ENCODE measurements at places on chromosomes 16 and 17.

GRCh38 chr17:10879190-10879836 lies 41.4 kb upstream of the PIRT start:
- no peak for DNase-seq

DNA sequence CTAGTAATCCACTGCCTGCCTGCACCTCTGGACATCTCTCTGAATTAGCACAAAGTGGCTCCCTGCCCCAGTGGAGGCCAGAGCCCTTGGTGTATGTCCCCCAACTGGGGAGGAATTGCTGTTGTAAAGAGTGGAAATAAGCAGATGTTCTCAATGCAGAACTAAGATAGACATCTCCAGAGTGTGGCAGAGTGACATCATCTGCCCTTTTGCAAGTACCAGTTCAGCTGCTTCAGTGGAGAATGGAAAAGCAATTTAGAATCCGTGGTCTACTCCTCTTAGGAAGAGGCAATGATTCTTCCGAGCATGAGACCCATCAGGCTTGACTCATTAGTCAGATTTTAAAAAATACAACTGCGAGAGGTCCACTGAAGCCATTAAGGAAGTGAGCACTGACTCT lies 1512.0 kb upstream of the GOT2 start:
- DNase-seq: no peak

DNA sequence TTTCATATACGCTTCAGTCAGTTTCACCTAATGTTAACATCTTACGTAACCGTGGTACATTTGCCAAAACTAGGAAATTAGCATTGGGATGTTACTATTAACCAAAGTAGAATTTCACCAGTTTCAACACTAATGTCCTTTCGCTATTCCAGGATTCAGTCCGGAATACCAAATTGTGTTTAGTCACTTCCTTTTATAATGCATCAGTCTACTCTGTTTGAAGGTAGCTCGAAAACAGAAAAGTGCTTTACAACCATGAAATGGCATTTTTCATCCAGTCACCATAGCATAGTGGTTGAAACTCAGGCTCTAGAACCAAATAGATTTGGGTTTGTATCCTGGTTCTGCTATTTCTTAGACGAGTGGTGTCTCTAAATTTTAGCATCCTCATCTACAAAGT lies 29.4 kb downstream of the AP2B1 start:
- no peak for DNase-seq

DNA sequence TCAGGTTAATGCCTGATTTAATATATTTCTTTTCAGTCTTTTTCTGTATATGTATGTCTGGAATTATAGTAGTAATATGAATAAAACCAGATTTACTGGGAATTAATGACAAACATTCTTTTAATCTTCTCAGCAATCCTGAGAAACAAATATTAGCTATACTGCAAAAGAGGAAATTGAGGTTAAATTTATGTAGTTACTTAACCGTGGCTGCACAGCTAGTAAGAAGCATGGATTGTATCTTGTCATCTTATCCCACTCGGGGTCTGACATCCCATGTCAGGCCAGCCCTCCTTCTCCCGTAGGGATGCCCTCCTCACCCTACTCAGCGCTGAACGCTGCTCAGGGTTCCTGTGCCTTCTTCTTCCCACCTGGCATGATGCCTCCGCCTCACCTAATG lies 143.0 kb downstream of the FTO start:
- no peak for DNase-seq

- no peak for DNase-seq
These were observed at the start of gene B4GALNT2 for GRCh38 chr17:49132699-49133364. Gene B4GALNT2 (plus strand): TSS chr17:49132769. CDS start chr17:49132793, 24 bp downstream.

GRCh38 chr16:84567286-84567962 lies 50.5 kb downstream of the COTL1 start:
- no peak for DNase-seq

GRCh38 chr16:7363422-7364417 lies 31.1 kb downstream of the RBFOX1 start:
- no peak for DNase-seq

DNA sequence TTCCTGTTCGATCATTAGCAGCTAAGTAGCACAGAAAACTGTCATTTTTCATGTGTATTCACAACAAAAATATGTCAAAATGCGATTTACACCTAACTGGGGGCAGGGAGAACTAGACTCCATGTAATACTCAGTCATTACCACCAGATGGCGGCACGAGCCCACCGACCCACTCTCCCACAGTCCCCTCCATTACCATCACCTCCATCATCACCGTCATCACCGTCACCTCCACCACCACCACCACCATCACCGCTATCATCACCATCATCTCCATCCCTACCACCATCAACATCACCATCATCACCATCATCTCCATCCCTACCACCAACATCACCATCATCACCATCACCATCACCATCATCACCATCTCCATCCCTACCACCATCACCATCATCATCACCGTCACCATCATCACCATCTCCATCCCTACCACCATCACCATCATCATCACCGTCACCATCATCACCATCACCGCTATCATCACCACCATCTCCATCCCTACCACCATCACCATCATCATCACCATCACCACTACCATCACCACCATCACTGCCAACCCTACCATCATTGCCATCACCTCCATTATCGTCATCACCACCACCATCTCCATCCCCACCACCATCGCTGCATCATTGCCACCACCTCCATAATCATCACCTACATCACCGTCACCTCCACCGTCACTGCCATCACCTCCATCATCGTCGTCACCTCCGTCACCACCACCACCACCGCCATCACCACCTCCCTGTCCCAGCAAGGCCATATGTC lies 14.4 kb downstream of the NDUFAF8 start:
- DNase-seq: no peak

DNA sequence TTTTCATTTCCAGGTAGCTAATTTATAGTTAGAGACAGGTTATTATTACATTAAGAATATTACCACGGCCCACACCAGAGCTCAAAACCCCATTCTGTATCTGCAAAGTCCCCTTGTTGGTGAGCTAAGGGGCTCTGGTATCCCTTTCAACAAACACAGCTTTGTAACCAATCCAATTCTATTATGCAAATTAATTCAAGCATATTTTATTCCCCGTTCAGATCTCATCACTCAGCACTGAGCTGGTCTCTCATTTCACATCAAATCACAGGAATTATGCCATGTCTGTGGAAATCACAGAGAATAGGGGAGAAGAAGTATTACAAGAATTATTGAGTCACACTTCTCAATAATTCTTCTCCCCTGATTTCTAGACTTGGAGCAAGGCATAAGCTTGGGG lies 111.7 kb downstream of the CDH11 start:
- DNase-seq: no peak

DNA sequence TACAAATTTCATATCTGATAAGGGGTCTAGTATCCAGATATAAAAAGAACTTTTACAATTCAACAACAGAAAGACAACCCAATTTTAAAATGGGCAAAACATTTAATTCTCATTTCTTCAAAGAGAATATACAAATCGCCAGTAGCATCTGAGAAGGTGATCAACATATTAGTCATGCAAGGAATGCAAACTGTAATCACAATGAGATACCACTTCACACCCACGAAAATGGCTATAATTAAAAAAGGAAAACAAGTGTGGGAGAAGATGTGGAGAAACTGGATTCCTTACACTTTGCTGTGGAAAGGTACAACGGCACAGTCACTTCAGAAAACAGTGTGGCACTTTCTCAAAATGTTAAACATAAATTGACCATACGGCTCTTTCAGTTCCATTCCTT lies 168.2 kb downstream of the VPS53 start:
- DNase-seq: no peak

DNA sequence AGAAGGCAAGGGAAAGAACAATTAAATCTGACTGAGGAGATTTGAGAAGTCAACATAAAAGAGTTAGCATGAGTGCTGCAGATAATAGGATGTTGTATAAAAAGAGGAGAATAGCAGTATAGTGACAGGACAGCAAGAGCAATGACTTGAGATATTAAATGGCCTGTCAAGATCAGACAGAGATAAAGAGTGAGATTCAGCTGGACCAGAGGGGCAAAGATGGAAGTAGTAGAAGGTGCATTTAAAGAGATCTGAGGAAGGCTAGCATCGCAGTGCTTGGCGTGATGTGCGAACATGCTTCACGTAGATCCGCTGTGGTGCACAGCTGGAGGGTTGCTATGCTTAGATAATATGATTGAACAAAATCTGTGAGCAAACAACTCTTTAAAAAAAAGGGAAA lies 1422.6 kb upstream of the CDH8 start:
- no peak for DNase-seq

DNA sequence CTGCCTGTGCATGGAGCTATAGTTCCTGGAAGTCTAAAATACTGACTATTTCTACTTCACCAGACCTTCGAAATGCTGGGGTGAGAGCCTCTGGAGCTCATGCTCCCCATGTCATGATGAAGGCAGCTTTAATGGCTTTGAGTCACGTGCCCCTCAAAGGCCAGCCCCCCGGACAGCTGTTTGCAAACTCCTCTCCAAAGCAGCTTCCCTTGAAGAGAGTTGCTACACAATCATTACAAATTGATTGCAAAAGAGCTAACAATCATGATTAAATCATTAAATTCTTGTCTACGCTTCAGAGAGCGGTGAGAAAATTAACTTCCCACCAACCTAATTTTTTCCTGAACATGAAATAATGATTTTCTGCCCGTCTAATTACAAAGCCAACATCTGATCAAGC lies 134.8 kb upstream of the IRX6 start:
- DNase-seq: no peak

- DNase-seq: no peak
These were observed 59.8 kb downstream of the MRM1 start for GRCh38 chr17:36661047-36661666.

GRCh38 chr16:1746693-1747195 lies 24.6 kb downstream of the NME3 start:
- no peak for DNase-seq

DNA sequence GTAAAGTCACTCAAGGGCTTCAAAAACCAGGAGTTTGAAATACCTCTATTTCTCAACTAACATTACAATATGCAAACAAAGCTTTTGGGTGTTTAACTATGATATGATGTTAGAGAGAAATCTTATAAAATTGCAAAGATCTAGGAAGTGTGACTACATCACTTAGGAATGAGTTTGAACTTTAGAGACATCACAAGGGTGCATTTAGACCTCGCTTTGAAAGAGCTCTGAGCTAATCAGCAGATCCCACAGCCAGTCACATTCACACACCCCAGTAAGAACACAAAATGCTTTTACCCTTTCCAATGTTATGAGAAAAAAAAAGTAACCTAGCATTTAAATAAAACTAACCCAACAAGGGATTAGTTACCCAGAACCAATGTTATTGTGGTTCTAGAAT lies 45.2 kb downstream of the HYDIN start:
- DNase-seq: no peak

- no peak for DNase-seq
These were observed 14.9 kb downstream of the SOX9 start for GRCh38 chr17:72135546-72136325.

DNA sequence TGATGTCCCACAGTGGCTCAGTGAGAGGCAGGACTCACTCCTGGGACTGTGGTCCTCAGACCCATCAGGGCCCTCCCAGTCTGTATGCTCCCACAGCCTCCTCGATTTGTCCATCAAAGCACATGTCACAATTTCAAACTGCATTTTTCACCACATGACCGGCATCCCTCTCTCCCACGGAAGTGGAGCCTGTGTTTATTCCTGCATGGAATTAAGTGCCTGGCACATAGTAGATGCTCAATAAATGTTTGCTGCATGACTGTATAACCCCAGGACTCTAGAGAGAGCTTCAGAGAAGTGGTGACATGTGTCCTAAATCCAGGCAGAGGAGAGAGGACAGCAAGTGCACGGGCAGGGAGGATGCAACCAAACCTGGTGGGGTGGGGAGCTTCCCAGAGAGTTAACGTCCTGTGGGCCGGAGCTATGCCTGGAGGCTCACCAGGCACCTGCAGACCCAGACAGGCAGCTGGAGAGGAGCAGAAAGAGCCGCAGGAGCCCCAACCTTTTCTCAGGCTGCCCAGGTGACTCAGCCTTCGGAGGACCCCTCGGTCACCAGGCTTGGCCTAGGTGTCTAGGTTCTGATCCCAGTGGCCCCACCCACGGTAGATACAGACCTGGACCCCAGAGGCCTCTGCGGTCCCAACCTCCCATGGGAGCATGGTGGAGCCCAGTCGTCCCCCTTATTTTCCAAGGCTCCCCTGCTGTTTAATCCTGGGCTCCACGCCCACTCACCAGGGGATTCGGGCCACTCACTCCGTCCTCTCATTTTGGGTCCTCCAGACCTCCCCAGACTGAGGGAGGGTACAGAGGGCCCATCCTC lies 5.8 kb downstream of the CDH5 start:
- no peak for DNase-seq

DNA sequence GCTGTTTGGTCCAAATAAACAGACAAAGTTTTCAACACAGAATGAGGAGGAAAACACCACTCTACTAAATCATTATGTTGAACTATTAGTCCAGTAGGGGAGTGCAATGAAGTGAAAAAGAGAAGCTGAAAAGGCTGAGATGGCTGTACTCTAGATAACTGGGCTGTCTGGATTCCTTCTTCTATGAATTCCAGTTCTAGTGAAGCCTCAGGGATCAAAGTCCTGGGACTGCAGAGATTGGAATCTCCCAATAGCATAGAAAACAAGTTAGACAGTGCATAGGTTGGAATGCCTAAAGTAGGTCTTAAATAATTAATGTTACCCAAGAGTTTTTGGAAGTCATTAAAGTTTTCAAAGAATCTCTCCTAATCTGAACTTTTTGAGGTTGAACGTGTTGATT lies 59.9 kb downstream of the LGALS9 start:
- no peak for DNase-seq

GRCh38 chr17:73882590-73882989 lies 238.3 kb upstream of the SDK2 start:
- DNase-seq: no peak

DNA sequence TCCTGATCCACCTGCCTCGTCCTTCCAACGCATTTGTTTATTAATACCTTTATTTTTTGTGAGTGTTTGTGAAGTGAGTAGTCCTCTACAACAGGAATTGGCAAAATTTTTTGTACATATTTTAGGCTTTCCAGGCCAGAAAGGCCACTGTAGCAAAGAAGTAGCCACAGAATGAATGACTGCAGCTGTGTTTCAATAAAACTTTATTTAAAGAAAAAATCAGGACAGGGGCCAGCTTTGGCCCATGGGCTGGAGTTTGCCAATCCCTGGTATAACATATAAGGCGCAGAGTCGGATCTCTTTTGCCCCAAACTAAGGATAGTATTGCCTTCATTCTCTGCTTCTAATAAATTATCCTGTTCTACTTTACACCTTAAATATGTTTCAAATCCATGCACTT lies 198.0 kb upstream of the COX10 start:
- DNase-seq: no peak

DNA sequence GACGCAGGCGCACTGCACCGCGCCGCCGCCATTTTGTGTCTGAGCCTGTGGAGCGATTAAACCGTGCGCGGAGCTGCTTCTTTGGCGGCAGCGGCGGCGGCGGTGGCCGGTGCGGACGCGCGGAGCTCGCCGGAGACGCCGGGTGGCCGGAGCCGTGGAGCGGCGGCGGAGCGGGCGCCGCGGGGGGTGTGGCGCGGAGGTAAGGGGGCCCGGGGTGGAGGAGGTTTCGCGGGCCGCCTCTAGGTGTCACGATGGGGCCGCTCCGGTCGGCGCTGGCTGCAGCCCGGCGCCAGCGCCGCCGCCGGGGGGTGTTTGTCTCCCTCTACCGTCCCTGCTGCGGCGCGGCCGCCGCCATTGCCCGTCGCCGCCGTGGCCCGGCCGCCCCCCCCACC lies at the start of gene CTCF:
Gene CTCF, plus strand, starts transcription at position 1 of the 392 bp plus-strand sequence. CDS start 48,307 bp downstream, outside the sequence.
- peak; percentile 63 for DNase-seq

All from stimulated activated CD8-positive, alpha-beta memory T cell treated with anti-CD3 and anti-CD28 coated beads, Interleukin-15, amount 100 ng/mL, for 4 hours (primary cell).